ENCODE measurements at places on chromosomes 2 and 18.

DNA sequence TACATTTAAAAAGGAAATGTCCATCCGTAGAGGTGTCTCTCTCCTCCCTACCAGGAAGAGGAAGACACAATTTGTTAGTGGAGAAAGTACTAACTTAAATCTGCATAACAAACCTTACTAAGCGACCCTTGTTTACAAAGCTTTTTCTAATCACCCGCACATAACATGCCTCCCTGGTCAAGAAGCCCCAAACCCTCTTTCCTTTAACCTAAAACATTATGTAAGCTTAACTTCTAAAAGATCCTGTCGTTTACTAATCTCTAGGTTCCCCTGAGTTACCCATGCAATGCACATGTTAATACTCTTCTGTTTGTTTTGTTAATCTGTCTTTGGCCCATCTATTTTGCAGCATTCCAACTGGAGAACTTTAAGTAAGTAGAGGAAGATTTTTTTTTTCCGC lies 630.3 kb upstream of the NRXN1 start:
- DNase-seq, result no peak

DNA sequence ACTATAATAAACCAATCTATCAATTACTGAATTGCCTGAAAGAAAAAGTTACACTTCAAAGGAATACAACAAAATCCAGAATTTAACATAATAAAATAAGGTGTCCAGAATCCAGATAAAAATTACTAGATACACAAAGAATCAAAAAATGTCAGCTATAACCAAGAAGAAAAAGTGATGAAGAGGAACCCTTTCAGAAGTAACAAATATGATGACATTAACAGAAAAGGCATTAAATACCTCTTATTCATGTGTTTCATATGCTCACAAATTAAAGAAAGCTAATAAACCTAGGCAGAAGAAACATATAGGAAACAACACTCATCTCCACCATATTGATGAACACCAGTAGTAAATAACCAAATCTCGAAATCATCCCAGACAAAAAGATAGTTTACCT lies 722.8 kb downstream of the ADCYAP1 start:
- DNase-seq, result no peak

DNA sequence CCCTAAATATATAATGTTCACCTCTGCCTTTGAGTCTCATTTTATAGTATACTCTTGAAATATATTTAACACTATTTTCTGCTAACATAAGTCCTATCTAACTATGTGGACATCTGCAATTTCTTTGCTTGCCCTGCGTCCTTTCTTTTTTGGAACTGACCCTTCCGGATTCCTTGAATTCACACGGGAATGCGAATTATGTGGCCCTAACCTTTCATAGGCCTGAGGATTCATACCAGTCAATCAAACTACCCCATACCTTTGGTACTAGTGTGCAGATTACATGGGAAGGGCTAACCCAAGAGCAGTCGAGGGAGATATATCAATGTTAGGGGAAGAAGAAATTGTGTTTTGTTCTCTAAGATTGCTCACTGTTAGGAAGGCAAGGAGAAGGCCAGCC lies 56.4 kb downstream of the NRXN1 start:
- DNase-seq, result no peak

DNA sequence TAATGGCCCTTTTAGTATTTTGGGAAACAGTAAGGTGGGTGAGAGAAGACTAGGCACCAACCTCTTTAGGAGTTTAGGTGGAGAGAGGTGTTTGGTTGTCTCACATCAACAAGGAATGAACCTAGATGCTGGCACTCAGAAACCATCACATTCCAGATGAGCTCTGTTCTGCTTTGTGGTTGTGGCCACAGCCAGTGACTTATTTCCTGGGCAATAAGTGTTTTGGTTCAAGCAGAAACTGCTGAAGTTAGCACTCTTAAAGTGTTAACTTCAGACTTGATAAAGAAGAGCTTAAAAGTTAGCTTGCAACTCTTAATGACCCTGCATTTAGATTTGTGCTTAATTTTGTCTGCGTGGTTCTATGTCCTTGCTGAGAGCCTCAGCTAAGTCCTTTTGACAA lies 929.2 kb downstream of the SLC4A3 start:
- no peak for DNase-seq

GRCh38 chr18:73462092-73462491 lies 594.3 kb upstream of the NETO1 start:
- no peak for DNase-seq

- DNase-seq, result no peak
Measured at GRCh38 chr2:172843266-172843582, 107.6 kb downstream of the RAPGEF4 start.

GRCh38 chr2:62686012-62686685 lies 19.4 kb upstream of the EHBP1 start:
- DNase-seq, result no peak

- DNase-seq, result no peak
Measured at GRCh38 chr2:39483534-39483933, 46.4 kb upstream of the MAP4K3 start.

DNA sequence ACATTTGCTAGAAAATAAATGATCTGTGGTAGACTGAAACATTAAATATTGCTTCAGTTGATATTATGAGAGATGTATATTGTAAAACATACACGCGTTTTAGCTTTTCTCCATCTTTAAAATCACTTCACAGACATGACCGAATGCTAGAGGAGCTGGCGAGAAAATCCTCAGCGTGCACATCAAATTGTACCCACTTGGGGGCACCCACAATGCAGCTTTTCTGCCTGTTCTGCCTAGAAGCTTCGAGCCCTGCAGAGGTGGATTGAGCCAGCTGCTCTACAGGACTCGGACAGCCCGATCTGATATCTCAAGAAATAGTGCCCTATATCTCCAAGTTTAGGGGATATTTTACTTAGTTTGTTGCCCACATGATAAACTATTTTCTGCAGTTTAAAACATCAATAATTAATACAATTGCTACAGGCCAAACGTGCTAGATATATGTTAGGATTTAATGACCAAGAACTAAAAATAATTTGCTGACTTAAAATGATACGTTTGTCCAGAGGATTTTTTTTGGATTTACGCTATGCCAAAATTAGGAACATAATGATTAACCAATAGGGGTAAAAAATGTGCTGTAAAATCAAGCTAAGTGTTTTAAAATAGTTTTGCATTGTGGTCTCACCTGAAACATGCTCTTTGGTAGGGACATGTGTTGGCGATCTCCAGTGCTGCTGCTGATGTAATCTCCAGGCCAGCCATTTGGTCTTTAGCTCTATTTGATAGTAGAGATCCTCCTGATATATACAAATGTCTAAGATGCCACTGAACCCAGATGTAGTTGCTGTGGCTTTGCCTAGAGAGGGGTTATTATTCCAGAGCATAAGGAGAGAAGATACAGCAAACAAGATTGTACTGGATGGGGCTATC lies 22.3 kb upstream of the ATP5MC3 start:
- peak; percentile 35 for DNase-seq
